ENCODE measurements at places on chromosomes 2 and 18.

- no peak for DNase-seq
Measured at GRCh38 chr18:47480166-47480565, 228.7 kb upstream of the SKOR2 start.

DNA sequence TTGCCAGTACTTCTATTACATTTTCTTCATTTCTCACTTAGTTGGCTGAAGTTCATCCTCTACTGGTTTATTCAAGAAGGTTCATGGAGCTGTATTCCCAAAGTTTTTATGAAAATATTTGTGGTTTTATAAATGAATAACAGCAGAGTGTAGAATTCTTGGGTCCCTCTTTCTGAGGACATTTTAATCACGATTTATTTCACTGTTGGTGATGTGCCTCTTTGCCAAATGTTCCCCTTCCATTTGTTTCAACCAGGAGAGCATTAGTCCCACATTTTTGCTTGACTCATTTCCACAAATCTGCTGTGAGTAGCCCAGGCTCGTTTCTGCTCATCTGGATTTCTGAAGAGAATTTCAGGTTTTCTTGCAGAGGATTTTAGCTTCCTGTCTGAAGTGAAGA is 20.8 kb downstream of the COPS7B start:
- DNase-seq: no peak

- DNase-seq: no peak
Measured at GRCh38 chr2:138298120-138298814, 203.3 kb upstream of the SPOPL start.

- DNase-seq: no peak
Measured at GRCh38 chr2:233007270-233007669, 5.8 kb downstream of the NGEF start.

DNA sequence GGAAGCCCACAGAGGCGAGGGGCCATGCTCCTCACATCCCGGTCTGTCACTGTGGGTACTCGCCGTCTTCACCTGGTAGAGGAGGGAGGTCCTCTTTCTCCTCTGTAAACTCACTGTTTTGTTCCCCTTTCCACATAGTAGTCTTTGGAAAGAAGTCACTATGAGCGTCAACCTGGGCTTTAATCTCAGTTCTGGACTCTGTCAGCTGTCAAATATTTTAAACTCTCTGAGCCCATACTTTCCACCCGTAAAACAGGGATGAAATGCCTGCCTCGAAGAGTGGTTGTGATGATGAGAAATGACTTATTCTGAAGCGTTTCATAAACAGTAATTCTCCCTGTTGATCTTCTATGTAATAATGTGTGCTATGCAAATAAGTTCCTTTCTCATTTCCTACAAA is 547.1 kb upstream of the SOX11 start:
- DNase-seq: no peak

DNA sequence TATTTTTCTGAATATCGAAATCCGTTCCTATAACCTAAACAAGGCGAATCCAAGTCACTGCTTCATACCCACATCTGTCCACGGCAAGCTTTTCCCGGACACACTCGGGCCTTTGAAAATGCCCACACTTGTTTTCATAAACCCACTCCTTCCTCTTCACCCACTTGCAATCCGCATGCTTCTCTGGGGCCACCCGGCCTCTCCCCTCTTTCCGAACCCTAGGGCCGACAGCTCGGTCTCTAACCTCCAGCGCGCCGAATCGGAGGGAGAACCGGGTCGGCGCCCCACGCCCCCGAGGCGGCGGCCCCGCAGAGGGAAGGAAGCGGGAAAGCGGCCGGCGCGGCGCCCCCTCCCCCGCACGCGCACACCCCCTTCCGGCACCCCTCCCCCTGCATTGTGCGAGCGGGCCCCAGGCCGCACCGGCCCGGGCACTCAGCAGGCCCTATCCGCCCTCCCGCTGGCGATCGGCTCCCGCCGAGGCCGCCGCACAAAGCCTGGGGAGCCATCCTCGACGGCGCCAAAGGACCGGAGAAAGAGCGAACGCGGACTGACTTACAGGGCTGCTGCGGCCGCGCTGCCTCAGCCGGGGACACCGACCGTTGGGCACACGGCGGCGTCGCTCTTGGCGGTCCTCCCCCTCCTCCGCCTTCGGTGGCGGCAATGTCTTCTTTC is 467 bp downstream of the PUM2 start:
- DNase-seq: peak; percentile 71

GRCh38 chr2:222747526-222748160 is 76.2 kb downstream of the MOGAT1 start:
- no peak for DNase-seq

- DNase-seq: no peak
Measured at GRCh38 chr2:232170396-232170795, 208.2 kb upstream of the ALPP start.

GRCh38 chr2:233841183-233841582 is 13.2 kb downstream of the HJURP start:
- DNase-seq: no peak

DNA sequence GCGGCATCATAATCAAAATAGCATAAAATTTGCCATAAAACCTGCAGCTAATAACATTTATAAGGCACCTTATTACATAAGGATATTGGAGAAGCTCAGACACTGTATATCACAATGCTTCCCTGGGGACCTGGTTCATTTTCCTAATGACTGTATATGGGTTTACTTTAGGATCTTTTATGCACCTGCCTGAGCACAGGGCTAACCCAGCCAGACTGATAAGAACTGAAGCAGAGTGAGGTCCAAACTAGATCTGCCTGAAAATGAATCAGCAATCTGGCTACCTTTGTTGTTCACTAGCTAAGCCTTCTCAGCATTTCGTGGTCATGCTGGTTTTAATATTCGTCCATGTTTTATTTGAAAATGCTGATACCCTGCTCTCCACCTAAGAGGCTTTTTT is 1922.3 kb upstream of the CELF4 start:
- DNase-seq: no peak
